Muscle of back (tissue), 13 donors: ENCODE measurements at places on chromosomes 7 and 10. TPM values are rescaled to one million over a fixed set of nuclear protein-coding genes. Genes with fewer than 3 reads are reported as not detected.

Gene FBXO24
- 0.74 TPM for polyA plus RNA-seq

Gene ANKRD22
- 0.98 TPM for polyA plus RNA-seq

Gene TAS2R5
- polyA plus RNA-seq = 0.54 TPM

Gene SKAP2
- 15.2 TPM for polyA plus RNA-seq

Gene FLNC
- 383 TPM for polyA plus RNA-seq

- no peak for DNase-seq
These were observed 4.1 kb upstream of the ARHGAP22 start for GRCh38 chr10:48608976-48609375.

GRCh38 chr10:75240329-75241076 is 4.7 kb upstream of the COMTD1 start:
- DNase-seq = no peak

DNA sequence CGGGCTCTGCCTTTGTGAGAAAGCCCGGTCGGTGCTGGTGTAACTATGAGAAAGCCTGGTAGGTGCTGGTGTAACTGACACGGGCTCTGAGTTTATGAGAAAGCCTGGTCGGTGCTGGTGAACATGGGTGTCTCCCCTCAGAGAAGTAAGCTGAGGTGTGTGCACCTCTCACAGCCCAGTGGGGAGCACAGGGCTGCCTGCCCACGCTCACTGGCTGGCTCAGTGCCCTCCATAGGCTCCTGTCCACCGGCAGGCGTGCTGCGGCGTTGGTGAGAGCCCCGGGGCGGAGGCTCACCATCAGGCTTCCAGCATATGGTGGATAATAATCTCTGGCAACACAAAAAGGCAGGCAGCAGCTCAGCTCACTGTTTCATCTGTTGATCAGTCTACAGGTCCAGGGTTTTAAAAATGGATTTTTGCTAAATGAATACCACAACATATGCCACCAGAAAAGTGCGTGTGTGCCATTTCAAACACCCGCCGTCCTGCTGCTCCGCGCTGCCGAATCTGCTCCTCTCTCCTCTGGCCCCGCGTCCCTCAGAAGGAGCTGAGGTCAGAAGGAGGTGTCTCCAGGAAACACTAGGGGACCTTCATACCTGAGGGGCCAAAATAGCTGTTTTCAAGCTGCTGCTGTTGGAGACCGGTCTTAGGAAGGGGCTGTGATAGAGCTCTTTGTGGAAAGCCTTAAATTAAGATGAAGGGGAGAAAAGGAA is 365.7 kb downstream of the DNAJB6 start:
- DNase-seq = no peak

DNA sequence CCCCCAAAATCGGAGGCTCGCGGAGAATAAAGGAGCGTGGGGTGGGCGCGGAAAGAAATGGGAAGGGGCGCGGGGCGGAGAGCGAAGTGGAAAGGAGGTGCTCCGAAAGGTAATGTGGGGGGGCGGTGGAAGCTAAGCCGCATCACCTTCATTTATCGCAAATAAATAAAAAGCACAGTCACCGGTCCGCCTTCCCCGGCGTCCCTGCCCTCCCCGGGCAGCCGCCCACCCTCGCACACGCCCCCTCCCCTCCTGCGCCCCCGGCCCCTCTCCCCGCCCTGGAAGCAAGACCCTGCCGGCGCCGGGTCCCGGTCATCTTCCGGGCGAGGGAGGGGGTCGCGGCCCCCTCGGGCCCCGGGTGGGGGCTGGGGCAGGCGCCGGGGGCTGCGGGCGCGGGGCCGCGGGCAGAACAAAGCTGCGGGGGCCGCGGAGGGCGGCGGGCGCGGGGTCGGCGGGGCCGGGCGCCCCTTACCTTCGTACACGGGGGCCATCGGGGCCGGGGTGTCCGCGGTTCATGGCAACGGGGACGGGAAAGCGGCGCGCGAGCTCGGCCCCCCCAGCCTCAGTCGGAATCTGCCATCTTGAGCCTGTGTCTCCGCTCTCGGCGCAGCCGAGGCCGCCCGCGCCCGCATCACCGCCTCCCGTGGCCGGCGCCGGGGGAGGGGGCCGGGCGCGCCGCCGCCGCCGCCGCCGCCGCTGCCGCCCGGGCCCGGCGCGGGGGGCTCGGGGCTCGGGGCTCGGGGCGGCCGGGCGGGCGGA is 486 bp downstream of the HIPK2 start:
- peak; percentile 57 for DNase-seq

DNA sequence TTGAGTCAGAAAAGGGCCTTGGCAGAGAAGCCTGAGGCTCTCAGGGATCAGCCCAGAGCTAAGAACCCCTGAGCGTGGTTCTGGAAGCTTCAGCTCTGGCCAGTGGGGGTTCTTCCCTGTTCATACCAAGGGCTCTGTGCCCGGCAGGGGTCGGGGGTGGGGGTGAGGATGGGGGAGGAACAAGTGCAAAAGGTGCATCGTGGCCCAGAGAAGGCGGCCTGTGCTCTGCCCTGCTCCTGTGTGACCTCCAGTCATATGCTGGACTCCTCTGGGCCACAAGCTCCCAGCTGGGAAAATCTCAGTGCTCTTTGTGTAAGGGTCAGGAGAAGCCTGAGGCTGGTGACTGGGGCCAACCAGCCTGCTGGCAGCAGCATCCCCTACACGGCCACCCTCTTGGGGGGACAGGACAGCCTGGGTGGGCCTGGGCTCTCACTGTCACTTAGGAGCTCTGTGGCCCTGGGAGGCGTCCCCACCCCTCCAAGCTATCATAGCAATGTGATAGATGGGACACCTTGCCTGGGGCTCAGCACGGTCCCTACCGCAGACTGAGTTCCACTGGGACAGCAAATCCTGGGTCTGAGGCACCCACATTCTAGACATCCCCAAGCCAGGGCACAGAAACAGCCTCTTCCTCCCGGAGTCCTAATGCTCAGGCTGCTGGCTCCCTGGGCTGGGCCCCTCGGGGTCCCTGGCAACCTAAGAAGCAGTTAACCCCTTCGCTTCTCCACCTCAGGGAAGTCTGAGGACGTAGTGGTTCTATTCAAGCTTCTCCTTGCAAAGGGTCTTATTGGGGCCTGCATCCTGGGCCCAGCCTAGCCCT is 2.5 kb downstream of the MMRN2 start:
- no peak for DNase-seq

- DNase-seq = no peak
These were observed 84.0 kb downstream of the ORC5 start for GRCh38 chr7:104123786-104124185.

DNA sequence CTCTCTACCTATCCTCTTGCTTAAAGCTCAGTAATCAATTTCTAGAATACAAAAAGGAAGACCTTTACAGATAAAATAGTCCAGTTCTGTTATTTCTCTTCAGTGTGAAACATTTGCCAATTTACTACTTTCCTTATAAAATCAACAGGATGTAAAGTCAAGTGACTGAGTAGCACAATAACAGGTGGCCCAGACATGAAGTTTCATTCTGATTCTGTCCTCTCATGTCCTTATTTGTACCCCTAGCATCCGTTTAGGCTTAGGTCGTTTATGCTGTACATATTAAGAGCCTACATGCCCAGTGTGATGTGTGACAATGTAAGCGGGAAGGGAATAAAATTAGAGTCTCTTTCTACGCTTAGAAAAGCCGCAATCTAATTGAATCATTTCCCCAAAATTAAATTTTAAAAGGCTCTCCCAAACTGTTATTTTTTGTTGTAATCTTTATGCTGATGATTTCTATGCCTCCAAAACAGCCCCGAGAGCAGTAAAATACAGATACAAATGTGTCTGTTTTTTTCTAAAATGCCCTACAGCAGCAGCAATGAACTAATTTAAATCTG is 29.1 kb downstream of the EPC1 start:
- no peak for DNase-seq

- DNase-seq = no peak
These were observed 37.3 kb downstream of the ACADSB start for GRCh38 chr10:123045961-123046731.

DNA sequence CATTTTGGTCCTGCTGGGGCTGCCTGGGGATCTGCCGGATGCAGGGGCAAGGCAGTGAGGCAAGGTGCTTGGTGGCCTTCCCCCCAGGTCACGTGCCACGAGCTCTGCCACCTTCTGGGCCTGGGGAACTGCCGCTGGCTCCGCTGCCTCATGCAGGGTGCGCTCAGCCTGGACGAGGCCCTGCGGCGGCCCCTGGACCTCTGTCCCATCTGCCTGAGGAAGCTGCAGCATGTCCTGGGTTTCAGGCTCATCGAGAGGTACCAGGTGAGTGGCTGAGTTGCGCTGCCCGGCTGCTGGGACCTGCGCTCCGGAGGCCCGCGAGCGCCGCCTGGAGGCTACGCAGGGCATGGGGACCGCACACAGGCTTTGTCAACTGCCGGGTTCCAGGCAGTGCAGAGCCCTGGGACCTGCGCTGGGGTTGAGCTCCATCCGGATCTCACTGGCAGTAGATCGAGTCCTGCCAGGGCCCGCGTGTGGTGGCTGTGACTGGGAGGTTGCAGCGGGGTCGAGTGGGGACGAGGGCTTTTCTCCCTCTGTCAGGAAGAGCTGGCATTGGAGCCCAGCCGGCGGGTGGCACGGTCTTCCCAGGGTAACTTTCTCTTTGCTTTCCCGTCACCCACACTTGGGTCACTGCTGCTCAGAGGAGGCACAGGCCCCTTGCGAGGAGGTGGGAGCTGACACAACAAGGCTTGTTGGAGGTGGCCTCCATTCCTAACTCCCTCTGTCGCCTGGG is 21.7 kb downstream of the AMZ1 start:
- DNase-seq = peak; percentile 72

- no peak for DNase-seq
These were observed 153.5 kb downstream of the PIP4K2A start for GRCh38 chr10:22560913-22561239.

DNA sequence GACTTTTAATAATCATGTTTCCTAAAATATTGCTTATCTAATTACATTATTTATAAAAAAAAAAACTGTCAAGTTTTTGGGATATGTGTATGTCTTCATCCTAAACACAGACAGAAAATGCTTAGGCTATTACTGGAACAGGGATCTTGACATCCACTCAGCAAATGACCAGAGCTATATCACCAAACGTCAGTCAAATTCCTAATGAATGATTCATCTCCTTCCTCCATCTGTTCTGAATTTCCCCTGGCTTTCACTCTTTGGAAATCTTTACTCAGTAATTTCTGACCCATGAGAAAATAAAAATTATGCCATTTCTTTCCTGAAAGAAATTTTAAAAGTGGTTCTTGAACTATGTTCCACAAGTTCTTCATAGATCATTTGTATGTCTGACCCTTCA is 552.4 kb upstream of the KCND2 start:
- peak; percentile 28 for DNase-seq
